Right ventricle myocardium inferior (tissue), 1 donor: ENCODE measurements at places on chromosomes 11 and 22. TPM values are rescaled to one million over a fixed set of nuclear protein-coding genes. Genes with fewer than 3 reads are reported as not detected.

DNA sequence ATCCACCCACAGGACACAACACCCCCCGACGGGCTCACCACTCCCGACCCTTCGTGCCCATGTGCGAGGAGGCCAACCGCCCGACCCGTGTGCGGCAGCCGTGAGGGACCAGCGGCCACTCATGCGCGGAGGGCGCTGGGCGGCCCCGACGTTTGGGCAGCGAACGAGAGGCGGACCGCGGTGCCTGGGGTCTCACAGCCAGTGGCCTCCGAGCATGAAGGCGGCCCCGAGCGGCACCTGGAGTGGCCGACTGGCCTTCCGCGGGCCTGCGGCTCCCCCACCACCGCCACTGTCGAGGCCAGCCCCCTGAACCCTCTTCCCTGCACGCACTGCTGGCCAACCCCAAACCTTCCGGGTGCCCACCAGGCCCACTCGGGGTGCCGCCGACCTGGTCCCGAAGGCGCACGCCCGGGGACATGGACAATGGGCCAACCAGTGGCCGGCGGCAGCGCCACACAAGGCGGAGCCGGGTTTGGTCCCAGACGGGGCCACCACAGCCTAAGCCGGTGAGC is 4274.9 kb upstream of the OR11H1 start:
- no peak for DNase-seq

- DNase-seq, result peak; percentile 67
Measured at GRCh38 chr11:118914178-118914918, 11.4 kb downstream of the BCL9L start.

- DNase-seq, result no peak
Measured at GRCh38 chr11:83158965-83159901, 2.3 kb downstream of the PCF11 start.

GRCh38 chr22:30946354-30946753 is 22.2 kb downstream of the MORC2 start:
- no peak for DNase-seq

GRCh38 chr11:70335511-70335910 is 62.8 kb upstream of the CTTN start:
- no peak for DNase-seq

GRCh38 chr22:32622744-32623110 is 148.1 kb downstream of the FBXO7 start:
- no peak for DNase-seq

GRCh38 chr22:17281440-17281841 is 62.2 kb upstream of the ADA2 start:
- no peak for DNase-seq

GRCh38 chr11:15176646-15177163 is 62.0 kb downstream of the INSC start:
- DNase-seq, result no peak

- DNase-seq, result no peak
Measured at GRCh38 chr22:21686634-21687393, 21.0 kb downstream of the PPIL2 start.

Gene CCDC73
- total RNA-seq, result not detected

Gene AMBRA1
- total RNA-seq, result 14.8 TPM

Gene MS4A1
- total RNA-seq, result not detected

Gene OR5B21
- not detected for total RNA-seq
